ENCODE measurements at places on chromosomes 1 and 21. TPM values are rescaled to one million over a fixed set of nuclear protein-coding genes. Genes with fewer than 3 reads are reported as not detected.

- H3K4me3 ChIP-seq: no peak overlapping the region
- no peak overlapping the region for H3K27ac ChIP-seq
- no peaks in the 10 kb centered on the region for H3K36me3 ChIP-seq
- DNase-seq: no peak
Observed at GRCh38 chr1:51214615-51215131, 21.4 kb upstream of the RNF11 start.

DNA sequence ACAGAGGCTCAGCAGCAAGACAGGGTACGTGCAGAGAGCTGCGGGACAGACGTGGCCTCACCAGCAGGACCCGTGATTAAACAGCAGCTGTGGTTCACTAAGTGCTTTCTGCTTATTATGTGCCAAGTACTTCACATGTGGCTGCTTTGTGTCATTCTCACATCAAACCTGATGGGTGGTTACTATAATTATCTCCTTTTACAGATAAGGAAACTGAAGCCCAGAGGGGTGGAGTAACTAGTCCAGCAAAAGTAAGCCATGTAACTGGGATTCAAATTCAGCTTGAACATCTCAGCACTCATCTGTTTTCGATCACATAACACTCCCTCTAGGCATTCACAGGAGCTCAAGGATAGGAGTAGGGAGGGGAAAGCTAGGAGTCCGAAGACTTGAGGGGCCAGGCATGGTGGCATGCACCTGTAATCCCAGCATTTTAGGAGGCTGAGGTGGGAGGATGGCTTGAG lies 50.8 kb upstream of the CLIC4 start:
- no peaks in the 10 kb centered on the region for H3K4me1 ChIP-seq

SUMO3 gene
- 88.4 TPM for total RNA-seq

SYDE2 gene
- total RNA-seq: 15.8 TPM

ATPAF1 gene
- total RNA-seq: 46.3 TPM

MRPL24 gene
- 17.4 TPM for total RNA-seq
